ENCODE measurements at places on chromosomes 7 and 10. TPM values are rescaled to one million over a fixed set of nuclear protein-coding genes. Genes with fewer than 3 reads are reported as not detected.

Gene AKR1C3
- total RNA-seq: 0.34 TPM

Gene SVOPL
- not detected for total RNA-seq

- no peak overlapping the region for H3K27ac ChIP-seq
- H3K27me3 ChIP-seq: no peaks in the 10 kb centered on the region
- H3K4me3 ChIP-seq: no peak overlapping the region
- no peak for DNase-seq
- no peaks in the 10 kb centered on the region for H3K4me1 ChIP-seq
- peaks cover 9% of the 10 kb centered on the region for H3K36me3 ChIP-seq
These were observed 80.3 kb downstream of the NSUN6 start for GRCh38 chr10:18571076-18571475.

DNA sequence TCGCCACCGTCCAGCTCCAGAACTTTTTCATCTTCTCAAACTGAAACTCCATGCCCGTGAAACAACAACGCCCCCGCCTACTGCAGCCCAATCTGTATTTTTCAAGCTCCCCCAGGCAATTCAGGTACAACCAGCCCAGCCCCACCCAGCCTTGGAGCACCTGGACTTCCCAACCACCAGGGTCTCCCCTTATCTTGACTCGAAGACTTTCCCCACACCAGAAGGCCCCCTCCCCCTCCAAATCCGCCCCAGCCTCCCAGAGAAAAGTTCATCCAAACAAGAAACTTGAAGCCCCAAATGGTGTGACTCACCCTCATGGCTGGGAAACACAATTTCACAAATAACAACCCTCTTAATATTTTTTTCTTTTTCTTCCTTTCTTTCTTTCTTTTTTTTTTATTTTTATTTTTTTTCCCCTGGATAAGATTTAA lies 10.6 kb downstream of the ZCCHC24 start:
- H3K4me3 ChIP-seq: peak overlapping the region; percentile 15
- H3K27ac ChIP-seq: peak overlapping the region; percentile 78

DNA sequence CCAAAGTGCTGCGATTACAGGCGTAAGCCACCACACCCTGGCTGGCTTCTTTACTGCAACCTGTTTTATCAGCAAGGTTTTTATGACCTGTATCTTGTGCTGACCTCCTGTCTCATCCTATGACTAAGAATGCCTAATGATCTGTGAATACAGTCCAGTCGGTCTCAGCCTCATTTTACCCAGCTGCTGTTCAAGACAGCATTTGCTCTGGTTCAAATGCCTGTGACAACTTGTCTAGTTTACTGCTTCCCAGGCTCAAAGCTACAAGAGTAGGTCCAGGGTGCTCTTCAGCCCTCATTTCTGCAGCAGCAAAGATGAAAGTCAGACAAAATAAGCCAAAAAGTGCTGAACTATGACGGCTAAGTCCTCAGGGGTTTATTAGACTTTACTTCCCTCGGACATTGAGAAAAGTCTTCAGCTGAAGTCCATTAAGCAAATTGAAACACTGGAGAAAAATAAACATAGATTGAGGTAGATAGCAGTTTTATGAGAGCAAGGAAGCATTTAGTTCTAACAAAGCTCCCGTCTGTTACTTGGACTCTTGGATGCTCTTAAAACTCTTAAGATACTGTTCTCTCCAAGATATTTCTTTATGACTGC lies 12.5 kb upstream of the LYZL1 start:
- no peak for DNase-seq
- no peak overlapping the region for H3K27ac ChIP-seq
- no peak overlapping the region for H3K4me3 ChIP-seq
- H3K36me3 ChIP-seq: no peaks in the 10 kb centered on the region
- no peaks in the 10 kb centered on the region for H3K4me1 ChIP-seq
- H3K27me3 ChIP-seq: no peaks in the 10 kb centered on the region

DNA sequence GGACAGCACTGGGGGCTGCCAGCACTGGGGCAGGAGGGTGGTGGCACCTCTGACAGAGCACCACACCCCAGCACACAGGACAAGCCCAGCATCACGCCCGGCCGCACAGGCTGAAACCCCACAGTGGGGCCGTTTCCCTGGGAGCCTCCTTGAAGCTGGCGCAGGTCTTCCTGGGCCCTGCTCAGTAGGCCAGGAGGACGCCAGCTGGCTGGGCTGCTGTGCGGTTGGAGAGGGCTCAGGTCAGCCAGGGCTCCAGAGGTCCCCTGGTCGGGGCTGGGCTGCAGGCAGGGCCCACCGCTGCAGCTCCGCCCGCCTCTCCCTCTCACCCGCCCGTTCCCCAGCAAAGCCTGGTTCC lies 137.3 kb downstream of the TCERG1L start:
- DNase-seq: no peak
- no peak overlapping the region for H3K4me3 ChIP-seq
- no peaks in the 10 kb centered on the region for H3K36me3 ChIP-seq
